NCI-H748 treated with DMSO at 0.1 percent for 48 hours (cell line): ENCODE measurements at places on chromosomes 2 and 18.

GRCh38 chr18:59540346-59540745 lies 156.9 kb downstream of the CCBE1 start:
- DNase-seq = no peak

- no peak for DNase-seq
These were observed 632 bp downstream of the AFTPH start for GRCh38 chr2:64524604-64525316.

DNA sequence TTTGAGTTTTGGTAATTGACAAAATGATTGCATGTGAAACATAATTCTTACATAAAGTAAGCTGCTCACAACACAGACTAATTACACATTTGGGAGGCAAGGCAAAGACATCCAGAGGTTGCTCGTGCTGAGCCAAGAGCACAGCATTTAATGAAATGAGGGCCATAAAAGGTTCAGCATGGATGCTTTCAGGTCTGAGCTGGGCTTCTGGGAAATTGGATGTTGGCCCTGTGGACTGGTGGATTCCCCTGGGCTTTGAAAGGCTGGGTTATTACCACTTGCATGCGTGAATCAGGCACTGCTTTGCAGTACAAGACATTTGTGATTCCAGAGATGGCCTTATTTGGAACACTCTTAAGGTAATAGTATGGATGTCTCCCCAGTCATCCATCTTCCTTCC lies 533.5 kb upstream of the NRP2 start:
- DNase-seq = no peak

GRCh38 chr2:163736433-163737189 lies 803 bp upstream of the FIGN start:
- DNase-seq = peak; percentile 68

GRCh38 chr2:174572556-174572955 lies 25.0 kb downstream of the WIPF1 start:
- DNase-seq = no peak

DNA sequence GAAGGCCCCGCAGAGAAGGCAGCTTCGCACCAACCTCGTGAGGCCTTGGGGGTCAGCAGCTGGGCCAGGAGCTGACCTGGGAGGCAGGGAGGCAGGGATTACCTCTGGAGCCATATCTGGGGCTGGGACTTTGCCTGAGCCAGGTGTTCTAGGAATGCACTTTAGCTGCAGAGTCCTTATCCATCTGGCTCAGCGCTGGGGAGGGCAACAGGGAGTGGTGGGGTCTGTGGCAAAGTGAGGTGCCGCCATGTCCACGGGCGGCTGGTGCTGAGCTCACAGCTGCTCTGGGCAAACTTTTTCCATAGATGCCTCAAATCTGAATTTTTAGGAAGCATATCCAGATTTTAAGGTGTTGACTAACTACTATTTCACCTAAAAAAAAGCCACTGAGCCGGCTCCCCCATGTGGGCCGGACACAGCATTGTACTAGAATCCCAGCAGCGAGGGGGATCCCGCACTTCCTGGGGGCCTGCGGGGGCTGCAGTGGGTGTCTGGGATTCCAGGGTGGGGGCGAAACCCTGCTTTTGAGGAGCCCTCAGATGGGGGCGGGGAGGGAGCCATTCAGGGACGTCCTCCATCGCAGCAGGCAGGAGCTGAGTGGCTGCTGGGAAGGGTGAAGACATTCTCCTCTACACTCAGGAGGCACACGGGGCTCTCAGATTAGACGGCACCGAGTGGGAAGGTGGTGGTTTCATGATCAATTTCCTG lies 34.6 kb downstream of the RTP5 start:
- no peak for DNase-seq

GRCh38 chr2:212421556-212422334 lies 116.9 kb downstream of the ERBB4 start:
- DNase-seq = no peak

DNA sequence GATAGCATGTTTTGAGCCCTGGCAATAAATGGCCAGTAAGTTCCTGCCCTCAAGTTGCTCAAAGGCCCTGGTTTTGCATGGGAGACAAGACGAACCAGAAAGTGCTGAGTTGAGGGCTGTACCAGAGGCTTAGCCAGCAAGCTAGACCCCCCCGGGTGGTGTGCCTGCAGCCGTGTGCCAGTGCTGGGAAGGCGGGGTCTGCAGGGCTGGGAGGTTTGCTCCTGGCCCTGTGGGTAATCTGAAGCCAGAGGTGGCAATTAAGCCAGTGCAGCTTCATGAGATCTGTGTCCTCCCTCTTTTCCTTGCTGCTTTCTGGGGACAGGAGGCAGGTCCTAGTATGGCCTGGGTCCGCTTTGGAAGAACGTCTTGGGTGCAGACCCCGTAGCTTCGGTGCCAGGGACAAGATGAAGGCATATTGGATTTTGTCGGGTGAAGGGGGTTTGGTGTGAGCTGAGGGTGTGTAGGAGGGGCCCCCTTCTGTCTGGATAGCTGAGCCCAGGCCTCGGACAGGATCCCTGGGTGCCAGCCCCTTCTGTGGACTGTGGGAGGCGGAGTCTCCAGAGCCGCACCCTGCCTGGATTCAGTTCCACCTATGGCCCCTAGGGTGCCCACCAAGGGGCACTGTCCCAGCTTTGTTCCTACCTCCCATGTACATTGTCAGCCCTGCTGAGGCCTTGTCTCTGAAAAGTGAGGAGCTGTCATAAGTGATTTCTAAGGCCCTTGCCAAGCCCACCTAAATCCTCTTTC lies 15.6 kb downstream of the ATOH8 start:
- DNase-seq = no peak

GRCh38 chr2:199443589-199444130 lies 14.1 kb downstream of the SATB2 start:
- no peak for DNase-seq

DNA sequence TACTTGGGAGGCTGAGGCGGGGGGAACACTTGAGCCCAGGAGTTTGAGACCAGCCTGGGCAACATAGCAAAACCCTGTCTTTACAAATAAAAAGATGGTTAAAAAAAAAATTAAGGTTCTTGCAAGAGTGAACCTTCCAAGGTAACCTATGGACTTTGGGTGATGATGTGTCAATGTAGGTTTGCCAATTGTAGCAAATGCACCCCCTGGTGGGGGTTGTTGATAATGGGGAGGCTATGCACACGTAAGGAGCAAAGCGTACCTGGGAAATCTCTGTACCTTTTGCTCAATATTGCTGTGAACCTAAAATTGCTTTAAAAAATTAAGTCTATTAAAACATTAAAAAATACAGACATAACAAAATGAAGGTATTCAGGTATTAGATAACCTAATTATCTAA lies 70.4 kb downstream of the CWC22 start:
- DNase-seq = no peak

DNA sequence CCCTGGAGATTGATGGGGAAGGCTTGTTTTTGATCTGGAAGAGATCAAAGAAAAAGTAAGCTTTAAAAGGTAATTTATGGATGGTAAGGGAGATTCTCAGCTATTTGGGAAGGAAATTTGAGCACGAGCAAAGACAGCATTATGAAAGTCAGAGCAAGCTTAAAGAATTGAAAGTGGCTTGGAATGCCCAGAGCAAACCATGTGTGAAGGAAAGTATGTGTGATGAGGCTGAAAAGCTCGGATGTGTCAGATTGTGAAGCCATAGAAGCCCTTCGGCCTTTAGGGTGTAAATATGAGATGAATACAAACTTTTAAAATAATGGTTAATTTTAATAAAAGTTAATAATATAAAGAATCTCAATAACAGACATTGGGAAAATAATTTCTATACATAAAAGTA lies 377.4 kb upstream of the DSEL start:
- DNase-seq = no peak

GRCh38 chr18:6022074-6022444 lies 126.7 kb upstream of the TMEM200C start:
- no peak for DNase-seq

DNA sequence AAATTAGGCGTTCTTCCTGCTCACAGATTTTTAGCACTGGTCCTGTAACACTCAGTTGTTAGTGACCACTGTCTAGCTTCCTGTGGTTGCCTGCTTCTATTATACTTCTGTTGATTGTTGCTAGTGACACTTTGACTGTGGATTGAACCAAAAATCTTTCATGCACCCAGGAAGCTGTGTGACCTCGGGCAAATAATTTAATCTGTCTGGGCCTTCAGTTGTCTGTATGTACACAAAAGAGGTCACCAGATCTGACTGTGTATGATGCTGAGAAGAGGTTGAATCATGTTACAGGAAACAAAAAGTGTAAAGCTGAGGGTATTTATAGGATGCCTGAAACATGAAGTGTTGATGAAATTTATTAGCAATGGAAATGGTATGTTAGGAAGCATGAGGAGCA lies 12.7 kb downstream of the ICOS start:
- DNase-seq = no peak

GRCh38 chr2:52918551-52918950 lies 849.1 kb upstream of the CHAC2 start:
- DNase-seq = no peak

- no peak for DNase-seq
These were observed 80.0 kb downstream of the ZNF516 start for GRCh38 chr18:76414936-76415621.

DNA sequence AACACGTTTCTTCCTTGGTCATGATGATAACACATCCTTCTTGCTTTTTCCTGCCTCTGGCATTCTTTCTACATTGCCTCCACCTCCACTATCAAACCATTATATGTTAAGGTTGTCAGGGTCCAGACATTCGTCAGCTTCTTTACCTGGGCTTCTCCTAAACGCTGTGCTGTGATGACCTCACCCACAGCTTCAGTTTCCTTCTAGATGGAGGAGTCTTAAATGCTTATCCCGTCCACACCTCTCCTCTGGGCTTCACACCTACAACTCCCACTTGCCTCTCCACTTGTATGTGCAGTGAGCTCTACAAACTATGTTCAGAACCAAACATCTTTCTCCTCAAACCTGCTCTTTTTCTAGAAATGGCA lies 666 bp upstream of the STAT1 start:
- no peak for DNase-seq

DNA sequence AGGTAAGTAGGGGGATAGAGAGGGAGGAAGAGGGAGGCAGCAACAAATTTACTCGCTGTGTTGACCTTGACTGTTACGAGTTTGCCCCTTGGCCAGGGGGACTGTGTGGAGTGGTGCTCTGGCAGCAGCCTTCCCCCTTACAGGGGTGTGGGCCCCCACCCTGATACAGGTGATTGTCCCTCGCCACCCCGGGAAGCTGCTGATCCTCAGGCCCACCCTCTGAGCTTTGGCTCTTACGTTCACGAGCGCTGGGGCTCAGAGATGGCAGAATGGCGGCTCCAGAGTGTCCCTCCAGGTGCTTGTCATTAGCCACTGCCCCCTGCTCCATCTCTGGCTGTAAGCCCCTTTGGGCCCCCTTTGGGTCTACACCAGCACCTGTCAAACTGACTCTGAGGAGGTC lies 88.6 kb downstream of the GLI2 start:
- no peak for DNase-seq

GRCh38 chr18:57427429-57428201 lies 7.6 kb upstream of the ONECUT2 start:
- DNase-seq = no peak

DNA sequence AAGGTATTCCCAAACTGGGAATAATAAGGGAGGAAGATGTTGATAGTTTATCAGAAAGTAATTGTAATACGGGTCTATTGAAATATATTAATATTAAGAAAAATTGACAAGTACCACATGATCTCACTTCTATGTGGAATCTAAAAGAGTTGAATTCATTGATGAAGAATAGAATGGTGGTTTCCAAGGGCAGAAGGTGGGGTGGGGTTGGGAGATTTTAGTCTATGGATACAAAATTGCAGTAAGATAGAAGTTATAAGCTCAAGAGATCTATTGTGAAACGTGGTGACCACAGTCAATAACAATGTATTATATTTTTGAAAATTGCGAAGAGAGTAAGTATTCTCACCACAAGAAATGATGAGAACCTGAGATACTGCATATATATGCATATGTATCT lies 38.9 kb downstream of the COL3A1 start:
- no peak for DNase-seq

DNA sequence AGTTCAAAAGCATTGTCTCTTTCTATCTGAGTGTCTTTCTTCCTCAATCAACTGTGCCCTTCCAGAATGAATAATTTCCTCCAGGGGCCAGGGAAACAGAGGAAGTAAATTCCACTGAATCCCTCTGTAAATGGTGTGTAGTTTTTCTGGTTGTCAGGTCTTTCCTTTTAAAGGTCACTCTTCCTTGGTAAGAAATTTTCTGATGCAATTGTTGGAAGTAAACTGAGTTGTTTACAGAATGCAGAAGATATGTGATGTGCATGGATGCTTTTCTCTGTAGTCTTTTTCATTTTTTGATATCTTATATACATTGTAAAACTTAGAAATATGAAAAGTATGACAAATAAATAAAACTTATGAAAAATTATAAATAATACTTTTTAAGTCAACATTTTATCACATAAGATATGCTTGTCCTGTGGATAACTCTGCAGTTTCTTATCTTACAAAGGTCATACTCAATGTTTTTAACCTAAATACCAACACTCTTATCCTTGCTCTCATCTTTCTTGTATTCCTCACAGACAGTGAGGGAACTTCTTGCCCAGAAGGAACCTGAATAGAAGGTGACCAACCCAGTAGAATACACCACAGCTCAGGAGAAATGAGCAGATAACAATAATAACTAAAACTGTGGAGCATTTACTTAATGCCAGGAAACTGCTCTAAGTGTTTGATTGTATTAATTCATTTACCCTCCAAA lies 234.5 kb downstream of the METTL4 start:
- no peak for DNase-seq

- DNase-seq = no peak
These were observed 411.0 kb upstream of the GYPC start for GRCh38 chr2:126244937-126245336.

DNA sequence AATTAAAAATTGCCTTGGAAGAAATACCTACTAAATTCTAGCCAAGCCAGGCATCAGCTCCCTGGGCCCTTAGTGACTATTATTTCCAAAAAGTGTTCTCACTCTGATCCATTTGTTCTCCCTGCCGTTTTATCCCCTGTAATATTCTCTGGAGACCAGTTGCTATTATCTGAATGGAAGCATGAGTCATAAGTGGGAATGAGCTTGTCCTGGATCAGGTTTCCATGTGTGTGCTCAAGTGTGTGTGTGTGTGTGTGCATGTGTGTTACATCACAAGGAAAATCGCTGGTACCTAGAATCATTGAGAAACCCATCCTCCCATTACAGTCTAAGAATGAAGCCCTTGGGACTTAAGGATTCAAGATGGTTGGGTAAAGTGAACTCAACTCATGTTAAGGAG lies 130.3 kb upstream of the CXCR4 start:
- DNase-seq = peak; percentile 53

DNA sequence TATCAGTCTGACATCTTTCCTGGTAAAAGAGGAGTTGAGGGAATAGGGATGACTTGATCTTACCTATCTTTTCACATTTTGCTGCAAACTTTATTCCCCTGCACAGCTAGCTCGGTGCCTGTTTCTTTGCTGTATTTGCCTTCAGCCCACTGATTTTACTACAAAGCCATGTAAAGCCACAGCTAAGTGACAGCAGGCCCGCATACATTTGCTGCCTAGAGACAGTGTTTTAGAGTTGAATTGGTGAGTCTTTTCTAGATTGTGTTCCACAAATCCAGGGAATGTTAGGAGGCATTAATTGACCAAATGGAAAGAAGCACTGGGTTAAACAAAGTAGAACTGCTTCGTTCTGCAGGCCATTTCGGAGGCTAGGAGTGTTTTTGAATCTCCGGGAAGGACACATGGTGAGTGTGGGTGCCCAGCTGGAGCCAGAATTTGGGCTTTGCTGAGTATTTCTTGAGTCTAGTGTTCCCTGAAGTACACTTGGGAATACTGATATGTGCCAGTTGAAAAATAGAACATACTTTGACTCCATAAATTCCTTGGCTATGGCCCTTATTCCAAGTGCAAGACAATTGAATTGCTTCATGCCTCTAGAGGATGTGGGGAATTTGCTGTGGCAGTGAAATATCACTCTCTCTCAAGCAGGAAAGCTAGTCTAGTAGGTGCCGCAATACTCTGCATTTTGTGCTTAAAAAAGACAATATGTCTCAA lies 329.8 kb downstream of the PTPRM start:
- no peak for DNase-seq
